ENCODE measurements at places on chromosomes 7 and 10.
A peak's percentile ranks its signal among the peaks of the same experiment; 100 is the strongest.

GRCh38 chr10:122853665-122854313 is 8.1 kb upstream of the CUZD1 start:
- DNase-seq = no peak

DNA sequence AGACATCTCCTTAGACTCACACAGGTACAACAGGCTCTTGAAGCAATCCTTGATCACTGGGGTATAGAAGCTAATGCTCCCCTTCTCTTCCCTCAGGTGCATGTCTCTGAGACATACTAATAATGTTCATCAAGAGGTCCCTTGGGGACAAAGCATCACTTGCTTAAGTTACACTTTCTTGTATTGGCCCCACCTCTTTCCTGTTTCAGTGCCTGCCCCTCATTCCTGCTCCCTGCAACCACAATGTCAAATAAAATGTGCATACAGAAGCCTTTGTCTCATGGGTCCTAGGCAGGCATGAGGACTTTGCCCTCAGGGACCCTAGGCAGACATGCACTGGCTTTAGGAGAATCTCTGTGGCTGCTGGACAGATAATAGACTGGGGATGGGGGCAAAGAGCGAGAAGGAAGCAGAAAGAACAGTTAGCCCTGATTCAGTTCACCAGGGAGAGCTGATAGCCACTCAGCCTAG is 175.0 kb upstream of the NPY start:
- no peak for DNase-seq

DNA sequence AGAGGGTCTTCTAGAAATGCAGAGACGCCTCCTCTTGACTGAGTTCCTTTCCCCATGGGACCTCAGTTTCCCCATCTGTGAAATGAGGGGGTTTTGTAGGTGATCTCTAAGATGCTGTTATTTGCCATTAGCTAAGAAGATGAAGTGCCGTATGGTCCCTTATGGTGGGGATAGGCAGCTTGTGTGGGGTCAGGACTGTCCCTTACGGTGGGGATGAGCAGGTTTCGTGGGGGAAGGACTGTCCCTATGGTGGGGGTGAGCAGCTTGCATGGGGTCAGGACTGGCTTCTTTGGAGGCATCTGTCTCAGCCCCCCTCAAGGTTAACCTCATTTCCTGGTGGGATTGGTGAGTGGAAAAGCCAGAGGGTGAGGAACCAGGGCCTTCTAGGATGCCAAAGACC is 148.3 kb upstream of the GPR26 start:
- peak; percentile 24 for DNase-seq

DNA sequence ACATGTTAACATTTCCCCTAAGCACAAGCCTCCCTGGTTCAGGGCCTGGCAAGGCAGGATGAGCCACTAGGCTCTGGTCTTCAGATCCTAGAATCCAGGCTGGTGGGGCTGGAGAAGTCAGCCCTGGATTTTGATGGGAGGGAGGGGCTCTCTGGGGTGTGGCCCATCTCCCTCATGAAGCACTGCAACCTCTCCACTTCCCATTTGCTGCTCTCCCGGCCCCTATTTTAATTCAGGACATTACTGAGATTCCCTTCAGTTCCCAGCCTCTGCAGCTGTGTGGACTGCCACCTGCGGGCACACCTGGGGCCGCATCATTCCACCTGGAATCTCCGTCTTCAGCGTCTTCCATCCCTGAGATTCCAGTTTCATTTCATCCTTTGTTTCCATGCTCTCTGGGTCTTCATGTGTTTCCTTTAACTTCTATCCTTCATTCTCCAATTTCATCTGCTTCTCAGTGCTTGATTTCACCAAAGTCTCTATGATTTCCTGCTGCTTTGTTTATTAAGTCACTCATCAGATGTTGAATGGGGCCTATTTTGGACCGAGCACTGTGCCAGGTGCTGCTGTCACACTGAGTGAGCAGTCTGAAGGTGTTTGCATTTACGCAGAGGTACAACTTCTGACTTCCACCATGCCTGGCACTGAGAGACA is 253.6 kb downstream of the WDR37 start:
- no peak for DNase-seq

GRCh38 chr10:124906551-124907001 is 35.3 kb upstream of the ZRANB1 start:
- no peak for DNase-seq

DNA sequence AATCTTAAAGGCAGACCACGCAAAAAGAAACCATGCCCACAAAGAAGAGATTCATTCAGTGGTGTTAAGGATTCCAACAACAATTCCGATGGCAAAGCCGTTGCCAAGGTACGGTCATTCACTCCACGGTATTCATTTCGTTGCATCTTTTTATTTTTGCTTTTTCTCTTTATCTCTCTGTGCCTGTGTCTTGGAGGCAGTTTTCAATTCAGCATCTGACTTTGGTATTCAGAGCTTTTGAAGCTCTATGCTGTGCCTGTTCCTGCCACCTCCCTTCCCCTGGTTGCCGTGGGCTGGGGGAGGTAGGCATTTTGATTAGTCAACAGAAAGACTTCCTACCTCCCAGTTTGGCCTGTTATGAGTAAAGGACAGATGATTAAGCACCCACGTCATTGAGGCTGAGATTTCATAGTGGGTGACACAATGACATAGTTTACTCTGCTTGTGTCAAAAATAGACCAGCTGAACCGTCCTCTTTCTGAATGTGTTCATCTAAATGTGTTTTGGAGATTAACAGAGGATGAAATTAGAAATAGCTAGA is 149.5 kb downstream of the ARID5B start:
- DNase-seq = no peak

DNA sequence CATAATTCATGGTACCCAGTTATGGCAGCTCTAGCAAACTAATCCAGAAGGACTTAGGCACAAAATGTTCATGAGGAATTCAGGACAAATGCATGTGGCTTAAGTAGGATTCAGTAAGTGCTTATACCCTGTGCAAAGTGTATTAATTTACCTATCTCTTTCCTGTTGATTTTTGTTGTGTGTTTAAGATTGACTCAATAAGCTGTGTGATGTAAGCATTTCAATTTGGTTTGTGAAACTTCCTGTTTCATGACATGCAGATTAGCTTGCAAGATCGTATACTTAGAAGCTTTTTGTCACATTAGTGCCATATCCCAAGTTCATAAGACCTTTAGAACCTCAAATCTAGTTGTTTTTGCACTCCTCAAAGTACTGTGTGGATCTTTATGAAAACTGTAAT is 416.7 kb downstream of the ARL4A start:
- no peak for DNase-seq

DNA sequence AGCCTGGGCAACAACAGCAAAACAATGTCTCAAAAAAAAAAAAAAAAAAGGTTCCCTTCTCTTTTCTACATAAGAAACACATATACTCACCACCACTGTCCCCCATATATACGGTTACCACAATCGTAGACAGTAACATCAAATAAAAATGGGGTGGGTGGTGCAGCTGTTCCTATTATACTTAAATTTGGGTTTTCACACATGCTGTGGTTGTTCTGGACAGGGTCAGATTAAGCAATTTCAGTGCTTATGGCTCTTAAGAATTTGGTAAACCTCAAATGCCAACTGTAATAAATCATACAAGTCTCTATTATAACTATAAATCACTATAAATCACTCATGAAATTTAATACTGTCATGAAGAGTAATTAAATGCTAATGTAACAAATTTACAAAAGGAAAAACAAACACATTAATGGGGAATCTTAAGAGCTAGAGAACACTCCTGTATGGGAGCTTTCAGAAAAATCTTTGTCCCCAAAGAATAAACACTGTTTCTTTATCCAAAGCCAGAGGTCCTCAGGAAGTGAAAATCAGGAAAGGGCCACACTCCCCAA is 143.6 kb downstream of the GLI3 start:
- no peak for DNase-seq

- DNase-seq = peak; percentile 55
These were observed 120.0 kb downstream of the MALRD1 start for GRCh38 chr10:19168584-19168983.

GRCh38 chr10:132884691-132885271 is 57.6 kb downstream of the CFAP46 start:
- DNase-seq = no peak

DNA sequence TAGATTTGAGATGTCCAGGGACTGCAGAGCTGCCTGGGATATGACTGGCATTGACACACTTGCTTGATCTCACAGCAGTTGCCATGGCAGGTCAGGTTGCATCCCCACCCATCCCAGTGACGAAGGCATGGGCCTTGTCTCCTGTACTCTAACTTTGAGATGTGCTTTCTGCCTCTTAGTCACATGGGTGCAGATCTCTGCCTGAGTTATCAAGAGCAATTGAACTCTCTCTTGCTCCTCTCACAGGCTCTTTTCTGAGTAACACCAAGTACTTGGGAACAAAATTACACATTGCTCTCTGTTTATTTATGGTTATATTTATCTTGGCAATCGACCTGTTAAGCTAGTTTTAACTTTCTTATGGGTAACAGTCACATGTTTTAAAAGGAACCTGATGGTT is 237.3 kb downstream of the NSUN6 start:
- no peak for DNase-seq

GRCh38 chr10:114087255-114087654 is 43.6 kb downstream of the ADRB1 start:
- DNase-seq = no peak

DNA sequence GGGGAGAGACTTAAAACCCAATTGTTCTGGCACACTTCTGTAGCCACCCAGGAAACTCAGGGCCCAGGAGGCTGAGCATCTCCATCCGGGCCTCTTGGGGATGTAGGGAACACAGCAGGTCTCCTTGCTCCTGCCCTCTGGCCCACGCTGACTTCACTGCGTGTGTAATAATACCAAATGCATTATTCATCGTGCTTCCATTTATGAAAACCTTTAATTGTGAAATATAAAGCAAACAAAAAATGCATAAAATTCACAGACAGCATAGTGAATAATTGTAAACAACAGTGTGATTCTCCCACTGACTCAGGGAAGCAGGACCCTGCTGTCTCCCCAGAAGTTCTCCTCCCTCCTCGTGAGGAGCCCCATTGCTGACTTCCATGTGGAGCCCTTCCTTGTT is 70.3 kb upstream of the SHH start:
- no peak for DNase-seq

- DNase-seq = no peak
These were observed 16.8 kb upstream of the VOPP1 start for GRCh38 chr7:55588976-55589604.

DNA sequence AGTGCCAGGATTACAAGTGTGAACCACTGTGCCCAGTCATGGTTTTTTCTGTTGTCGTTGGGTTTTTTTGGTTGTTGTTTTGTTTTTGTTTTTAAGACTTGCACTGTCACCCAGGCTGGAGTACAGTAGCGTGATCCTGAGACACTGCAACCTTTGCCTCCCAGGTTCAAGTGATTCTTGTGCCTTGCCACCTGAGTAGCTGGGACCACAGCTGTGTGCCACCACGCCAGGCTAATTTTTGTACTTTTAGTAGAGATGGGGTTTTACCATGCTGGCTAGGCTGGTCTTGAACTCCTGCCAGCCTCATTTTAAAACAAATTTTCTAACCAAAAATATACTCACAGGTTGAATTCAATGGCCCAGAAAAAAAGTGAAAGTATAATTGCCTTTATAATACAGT is 174.1 kb downstream of the AHR start:
- DNase-seq = no peak

GRCh38 chr10:36280890-36281499 is 638.9 kb upstream of the FZD8 start:
- no peak for DNase-seq

DNA sequence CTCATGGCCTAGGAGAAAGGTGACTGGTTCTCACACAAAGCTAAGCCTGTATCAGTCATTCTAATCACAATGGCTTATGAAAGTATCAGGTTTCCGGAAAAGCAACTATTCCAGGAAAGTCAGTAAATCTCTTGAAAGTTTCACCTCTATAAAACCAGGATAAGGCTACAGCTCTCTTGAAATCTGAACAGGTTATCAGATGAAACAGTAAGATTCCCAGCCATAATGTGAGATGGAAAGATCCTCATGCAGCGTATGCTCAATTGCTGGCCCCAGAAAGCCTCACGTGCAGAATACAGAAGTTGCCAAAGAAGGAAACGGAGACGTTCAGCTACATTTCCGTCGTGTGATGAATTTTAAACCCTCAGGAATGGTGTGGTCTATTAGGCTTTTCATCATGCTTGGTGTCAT is 90.0 kb downstream of the PFKFB3 start:
- no peak for DNase-seq

DNA sequence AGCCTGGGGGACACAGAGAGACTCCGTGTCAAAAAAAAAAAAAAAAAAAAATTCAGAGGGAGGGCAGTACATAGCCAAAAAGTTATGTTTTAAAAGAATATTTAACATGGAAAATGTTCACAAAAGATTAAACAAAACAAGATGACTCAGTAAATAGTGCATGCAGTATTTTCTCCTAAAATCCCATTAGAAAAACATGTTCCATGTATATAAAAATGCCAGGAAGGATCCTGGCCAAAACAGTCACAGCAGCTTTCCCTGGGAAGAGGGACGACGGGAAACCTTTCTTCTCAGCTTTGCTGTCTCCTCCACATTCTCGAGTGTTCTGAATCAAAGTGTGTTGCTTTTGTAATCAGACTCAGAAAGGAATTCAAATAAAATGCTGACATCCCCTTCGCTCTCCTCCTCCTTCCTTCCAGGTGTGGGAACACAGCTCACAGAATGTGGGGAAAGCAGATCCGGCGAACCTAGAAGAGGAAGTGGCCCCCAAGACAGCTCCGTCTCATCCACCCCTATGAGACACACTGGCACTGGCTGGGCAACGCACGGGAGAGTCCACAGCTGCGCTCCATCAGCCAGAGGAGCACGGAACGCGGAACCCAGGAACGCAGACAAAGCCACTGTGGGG is 139.4 kb downstream of the MAD1L1 start:
- no peak for DNase-seq

GRCh38 chr7:601595-602340 is 82.1 kb upstream of the PDGFA start:
- DNase-seq = no peak

DNA sequence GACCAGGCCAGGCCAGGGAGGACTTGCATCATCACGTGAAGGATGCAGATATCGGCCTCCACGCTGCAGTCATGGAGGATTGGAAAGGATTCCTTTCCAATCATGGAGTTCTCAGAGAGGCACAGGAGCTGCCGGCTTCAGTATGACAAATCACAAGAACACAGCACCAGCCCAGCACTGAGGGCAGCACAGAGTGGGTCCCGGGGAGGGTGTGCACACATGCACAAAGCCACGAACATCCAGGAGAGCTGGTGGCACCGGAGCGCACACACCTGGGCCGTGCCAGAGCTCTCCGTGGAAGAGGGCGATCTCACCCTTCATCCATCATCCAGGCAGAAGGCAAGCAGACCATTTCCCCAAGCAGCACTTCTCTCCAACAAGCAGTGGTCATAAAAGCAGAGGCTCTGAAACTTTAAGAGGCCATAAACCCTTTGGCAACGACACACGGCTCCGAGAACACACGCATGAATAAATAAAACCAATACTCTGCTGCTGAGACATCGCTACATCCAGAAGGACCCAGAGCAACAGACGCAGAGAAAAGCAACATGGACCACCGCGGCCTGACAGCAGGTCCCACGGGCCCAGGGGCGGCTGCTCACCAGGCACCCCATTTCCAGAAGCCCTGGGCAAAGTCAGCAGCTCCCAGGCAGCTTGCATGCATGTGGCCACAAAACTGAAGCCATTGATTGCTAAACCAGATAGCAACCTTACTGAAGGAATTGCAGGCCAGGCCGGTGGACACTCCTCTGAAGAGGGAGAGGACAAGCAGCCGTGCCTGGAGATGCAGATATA is 180.8 kb downstream of the USP6NL start:
- DNase-seq = no peak

Measured in ecto neural progenitor cell (in vitro differentiated cells).